ENCODE measurements at places on chromosomes 6 and 20.

- no peak for DNase-seq
Measured at GRCh38 chr6:129138739-129139405, 255.9 kb downstream of the LAMA2 start.

DNA sequence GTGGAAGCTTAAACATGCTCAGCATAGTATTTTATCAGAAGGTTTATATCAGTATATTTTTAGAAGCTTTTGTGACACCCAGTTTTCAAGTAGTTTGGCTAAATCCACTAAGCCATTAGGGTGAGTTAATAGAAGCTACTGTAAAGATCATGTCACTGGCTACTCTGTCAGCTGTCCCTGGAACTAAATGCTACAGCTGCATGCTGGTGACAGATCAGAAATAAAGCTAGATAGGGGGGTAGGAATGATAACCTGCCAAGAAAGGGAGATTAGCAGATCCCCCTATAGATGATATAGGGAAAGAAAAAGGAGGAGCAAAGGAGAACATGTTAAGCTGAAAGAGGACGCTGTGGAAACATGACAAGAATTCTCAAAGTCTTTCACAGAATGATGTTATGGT lies 363.2 kb downstream of the QKI start:
- DNase-seq, result no peak

GRCh38 chr6:128336436-128337095 lies 183.8 kb downstream of the PTPRK start:
- DNase-seq, result no peak

- DNase-seq, result no peak
Measured at GRCh38 chr6:169824848-169825557, 73.6 kb downstream of the ERMARD start.

DNA sequence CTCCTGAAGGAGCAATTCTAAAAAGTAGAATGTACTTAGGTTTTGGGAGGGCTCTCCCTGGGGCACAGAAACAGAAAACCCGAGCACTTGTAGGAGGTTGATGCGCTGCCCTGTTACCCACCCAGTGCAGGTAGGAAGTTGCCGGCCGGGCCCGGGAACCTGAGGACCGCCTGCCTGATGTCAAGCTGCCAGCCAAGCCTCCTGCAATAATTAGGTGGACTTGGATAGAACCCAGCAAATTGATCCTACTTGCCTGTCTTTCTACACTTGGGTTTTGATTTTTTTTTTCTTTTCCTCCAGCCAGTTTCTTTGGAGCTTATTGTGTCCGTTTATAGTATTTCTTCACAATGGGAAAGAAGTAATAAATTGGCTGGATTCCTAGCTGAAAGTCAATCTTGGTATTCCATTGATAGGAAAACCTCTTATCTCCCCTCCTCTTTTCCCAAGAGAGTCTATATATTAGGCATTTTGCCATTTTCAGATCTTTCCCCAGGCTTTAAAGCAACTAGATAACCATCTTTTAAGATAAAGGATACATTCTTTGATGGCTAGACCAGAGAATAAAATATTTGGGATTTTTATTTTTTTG lies 78.3 kb upstream of the FYN start:
- no peak for DNase-seq

GRCh38 chr6:159691963-159692287 lies 1.1 kb downstream of the SOD2 start:
- DNase-seq, result no peak

- no peak for DNase-seq
Measured at GRCh38 chr6:50936277-50936681, 117.6 kb downstream of the TFAP2B start.

GRCh38 chr20:64160118-64160517 lies 4.1 kb upstream of the MYT1 start:
- no peak for DNase-seq

DNA sequence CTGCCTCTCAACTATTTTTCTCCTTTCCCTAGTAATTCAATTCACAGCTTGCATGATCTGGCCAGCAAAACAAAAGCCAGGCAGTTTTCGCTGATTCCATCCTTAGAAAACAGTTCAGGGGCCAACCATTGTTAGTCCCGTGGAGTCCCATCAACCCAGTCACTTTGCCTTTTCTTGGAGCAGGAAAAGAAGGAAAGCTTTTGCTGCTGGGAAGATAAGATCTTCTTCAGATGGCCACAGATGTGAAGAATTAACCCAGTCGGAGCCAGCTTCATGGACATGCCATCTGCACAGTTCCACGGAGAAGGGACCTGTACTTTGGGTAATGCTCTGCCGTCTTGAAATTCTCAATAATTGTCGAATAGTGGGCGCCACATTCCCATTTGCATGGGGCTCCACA lies 76.9 kb upstream of the TSHZ2 start:
- DNase-seq, result no peak

GRCh38 chr6:151702851-151703658 lies 104.4 kb upstream of the ESR1 start:
- DNase-seq, result no peak

- no peak for DNase-seq
Measured at GRCh38 chr6:43489277-43490072, 12.1 kb downstream of the TJAP1 start.

DNA sequence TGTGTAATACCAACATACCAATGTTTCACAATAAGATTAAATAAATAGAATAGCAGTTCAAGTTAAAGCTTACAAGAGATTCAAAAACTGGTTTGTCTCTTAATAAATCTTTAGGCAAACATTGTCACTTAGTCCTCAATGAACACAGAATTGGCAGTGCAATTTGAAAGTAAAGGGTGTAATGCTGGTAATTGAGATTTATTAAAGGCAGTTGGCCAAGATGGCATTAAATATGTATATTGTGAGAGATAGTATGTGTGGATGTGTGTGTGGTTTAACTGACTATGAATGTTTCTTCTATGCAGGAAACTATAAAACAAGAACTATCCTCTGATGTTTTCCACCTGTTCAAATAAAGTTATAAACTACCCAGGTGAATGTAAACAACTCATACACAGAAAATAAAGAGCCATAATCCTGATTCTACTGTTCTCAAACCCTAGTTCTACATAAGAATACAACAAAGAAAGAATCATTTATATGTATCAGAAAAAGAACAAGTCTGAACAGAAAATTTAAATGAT lies 267.9 kb upstream of the PTCHD4 start:
- no peak for DNase-seq

- DNase-seq, result no peak
Measured at GRCh38 chr20:2984956-2985661, 58.3 kb upstream of the GNRH2 start.

GRCh38 chr6:20034408-20034769 lies 177.9 kb downstream of the MBOAT1 start:
- DNase-seq, result no peak

- no peak for DNase-seq
Measured at GRCh38 chr6:87798393-87799278, 96.6 kb upstream of the AKIRIN2 start.

DNA sequence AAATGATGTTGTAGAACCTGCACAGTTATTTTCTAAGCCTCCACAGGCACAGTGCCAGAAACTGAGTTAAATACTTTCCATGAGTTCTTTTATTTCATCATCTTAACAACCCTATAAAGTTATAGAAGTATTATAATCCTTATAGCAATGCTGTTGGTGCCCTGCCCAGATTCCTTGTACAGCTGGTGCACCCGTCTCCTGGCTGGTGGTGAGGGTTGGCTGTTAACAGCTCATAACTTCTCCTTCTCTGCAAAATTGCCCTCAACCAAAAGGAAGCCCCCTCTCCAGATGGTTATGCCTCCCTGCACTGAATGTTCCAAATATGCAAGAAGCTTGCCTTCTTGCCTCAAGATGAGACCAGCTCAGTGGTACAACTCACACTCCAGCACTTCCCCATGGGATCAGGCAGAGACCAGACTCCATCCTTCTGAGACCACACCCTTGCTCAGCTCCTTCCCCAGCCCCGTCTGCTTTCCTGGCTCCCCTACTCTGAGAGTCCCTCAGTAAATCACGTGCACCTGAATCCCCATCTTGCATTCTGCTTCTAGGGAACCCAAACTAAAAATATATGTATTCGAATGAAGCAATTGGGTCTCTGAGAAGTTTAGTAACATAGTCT lies 304.4 kb upstream of the PLCB4 start:
- DNase-seq, result no peak

DNA sequence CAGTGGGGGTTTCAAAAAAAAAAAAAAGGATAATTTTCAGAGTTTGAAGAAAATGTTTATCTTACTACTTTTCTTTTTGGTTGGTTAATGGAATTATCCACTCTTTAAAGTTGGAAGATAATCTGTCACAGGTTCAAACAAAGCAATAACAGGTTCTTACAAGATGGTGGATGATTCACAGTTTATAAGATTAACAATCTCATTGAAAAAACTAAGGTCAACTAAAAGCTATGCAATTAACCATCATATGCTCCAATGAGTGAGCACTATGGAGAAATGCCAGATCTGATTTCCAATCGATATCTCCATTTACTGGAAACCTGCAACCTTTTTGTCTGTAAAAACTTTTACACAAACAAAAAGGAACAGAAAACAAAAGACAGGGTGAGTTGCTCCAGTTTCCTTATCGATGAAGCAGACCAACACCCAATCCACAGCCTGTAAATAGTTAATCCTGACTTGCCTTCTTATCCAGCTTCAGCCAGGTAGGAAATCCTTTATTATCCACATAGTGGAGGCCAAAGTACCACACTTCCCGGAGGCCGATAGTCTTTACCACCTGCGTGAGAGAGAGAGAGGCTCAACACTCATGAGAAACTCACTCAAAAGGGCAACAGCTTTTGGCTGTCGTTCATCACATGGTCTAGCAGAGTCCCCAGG lies 32.4 kb downstream of the EZR start:
- no peak for DNase-seq

DNA sequence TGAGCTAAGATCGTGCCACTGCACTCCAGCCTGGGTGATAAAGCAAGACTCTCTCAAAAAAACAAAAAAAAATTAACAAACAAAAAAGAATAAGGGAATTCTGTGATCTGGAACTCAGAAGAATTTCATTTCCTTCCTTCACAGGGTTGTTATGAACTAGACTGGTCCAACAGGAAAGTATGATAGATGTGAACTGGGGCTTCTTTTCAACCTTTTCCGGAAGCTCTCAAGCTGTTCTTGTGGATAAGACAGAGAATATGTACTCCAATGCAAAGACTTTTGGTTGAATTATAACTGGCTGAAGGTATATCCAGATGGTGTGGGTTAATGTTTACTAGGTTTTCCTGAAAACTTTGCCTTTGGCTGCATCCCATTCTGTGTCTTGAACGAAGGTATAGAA lies 5.3 kb downstream of the RNF8 start:
- DNase-seq, result no peak

DNA sequence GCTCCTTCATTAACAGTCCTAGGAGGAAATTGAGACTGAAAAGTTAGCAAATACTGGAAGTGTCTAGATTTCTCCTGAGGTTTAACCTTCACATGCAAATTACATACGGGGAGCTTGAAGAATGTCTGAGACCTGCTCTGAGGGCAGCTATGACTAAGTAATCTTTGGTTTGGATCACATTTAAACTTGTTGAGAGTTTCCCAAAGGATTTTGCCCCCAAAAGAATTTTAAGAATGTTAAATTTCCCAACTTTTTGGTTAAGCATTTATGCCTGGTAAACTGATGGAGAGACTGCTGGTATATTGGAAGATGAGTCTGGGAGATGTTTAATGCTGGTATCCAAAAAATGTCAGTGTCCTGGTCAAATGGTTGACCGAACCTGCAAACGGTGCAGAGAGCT lies 97.0 kb downstream of the RREB1 start:
- no peak for DNase-seq

DNA sequence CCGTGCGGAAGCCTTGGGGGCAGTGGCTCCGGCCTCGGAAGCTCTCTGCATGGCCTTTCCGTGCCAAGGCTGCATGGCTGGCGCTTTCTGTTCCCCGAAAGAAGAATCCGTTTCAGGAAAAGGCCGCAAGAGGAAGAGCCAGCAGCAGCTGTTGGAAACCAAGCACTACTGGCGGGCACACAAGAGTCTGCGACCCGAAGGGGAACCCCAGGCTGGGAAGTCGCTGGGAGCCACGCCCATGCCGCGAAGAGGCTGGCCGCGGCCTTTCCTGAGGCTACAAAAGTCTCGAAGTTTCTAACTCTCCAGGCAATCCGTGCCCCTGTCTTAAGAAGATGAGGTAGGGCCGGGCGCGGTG lies at the start of gene CGAS:
Gene CGAS, minus strand, starts transcription at position 191 of the 355 bp plus-strand sequence. Its CDS starts 116 bp downstream, at position 75.
- DNase-seq, result peak; percentile 67

DNA sequence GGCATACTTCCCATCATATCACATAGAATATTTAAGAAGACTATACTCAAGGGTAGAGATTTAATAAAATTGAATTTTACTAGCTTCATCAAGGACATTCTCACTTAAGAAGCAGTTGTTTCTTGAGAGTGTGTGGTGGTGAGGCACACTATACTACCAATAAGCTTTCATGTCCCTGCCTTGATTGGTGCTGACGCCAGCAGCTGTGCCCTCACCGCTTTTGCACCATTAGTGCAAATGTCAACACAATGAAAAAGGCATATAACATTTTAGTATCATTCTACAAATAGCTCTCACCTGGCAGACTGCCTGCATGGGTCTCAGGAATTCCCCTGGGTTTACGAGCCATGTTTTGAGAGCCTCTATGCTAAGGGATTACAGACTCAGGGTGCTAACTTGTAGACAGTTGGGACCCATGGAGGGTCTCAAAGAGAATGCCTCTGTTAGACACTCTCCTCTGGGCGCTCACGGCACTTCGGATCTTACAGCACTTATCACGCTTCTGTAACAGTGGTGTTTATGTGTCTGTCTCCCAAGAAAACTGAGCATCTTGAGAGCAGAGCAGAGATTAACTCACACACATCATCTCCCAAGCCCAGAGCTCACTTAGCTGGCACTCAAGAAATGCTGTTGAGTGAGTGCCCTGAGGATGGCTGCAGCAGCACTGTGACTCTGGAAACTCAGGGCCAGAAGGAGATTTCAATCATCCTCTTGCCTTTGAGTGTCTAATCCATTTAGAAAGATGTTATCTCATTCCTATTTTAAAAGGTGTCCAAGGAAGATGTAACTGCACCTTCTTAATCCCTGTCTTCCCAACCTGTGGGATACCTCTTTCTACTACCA lies 143.3 kb upstream of the GPR6 start:
- DNase-seq, result no peak

GRCh38 chr20:63745961-63746731 lies 6.6 kb downstream of the SLC2A4RG start:
- DNase-seq, result peak; percentile 2

GRCh38 chr6:33313105-33313708 lies 671 bp downstream of the TAPBP start:
- DNase-seq, result peak; percentile 70

DNA sequence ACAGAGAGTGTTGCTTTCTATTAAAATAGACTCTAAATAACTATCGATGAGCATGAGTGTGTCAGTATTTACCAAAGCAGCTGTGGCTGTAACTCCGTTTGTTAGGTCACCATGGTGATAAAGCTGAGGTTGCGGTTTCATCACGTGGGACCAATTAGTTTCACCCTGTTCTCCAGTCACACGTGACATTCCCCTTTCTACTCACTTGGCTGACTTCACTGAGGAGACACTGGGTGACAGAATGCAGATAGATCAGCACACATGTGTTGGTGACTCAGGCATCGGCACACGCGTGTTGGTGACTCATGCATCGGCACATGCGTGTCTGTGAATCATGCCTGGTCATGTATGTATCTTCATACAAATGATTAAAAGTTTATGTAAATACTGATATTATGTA lies 285.4 kb downstream of the THBS2 start:
- no peak for DNase-seq
